NCI-H1105 treated with DMSO at 0.1 percent for 48 hours (cell line): ENCODE measurements at places on chromosomes 7 and 10.

DNA sequence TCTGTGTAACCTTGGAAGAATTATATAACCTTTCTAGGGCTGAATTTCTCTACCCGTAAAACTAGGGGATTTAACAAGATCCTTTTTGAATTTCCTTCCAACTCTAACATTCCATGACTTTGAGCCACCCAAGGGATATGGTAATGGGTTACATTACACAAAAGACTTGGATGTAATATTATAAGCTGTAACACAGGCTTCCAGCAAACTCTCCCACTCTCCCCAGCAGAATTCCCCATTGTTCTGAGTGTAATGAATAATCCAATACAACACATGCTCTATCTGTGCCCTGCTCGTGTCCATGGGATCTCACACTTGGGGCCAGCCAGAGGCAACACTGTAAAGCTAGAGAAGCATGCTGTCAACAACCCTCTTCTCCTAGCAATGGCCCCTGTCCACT, 790.6 kb upstream of the AUTS2 start:
- no peak for DNase-seq

DNA sequence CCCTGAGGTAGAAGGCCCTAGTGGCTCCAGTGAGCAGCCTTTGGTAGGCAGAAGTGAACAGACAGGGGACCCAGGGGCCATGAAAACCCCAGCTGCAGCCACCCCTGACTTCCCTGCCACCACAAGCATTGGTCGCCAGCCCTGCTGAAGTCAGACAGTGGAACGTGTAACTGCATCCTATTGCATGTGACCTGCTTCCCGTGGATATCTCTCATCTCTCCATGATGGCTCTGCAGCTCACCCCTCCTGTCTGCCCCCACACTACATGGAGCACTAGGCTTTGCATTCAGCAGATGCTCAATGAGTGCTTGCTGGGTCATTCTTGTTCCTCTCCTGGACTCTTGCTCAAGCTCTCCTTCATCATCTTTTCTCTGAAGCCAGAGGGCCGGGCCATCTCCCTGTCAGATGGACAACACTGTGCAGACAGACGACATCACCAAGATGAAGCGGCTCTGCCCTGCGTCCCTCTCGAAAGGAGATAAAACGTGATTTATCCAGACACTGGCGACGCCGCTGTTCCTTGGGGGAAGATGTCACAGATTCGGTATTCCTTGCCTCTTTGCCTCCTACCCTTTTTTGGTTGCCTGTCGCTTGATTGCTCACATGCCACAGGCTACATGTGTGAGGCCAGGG, 117.5 kb downstream of the SH3PXD2A start:
- no peak for DNase-seq

DNA sequence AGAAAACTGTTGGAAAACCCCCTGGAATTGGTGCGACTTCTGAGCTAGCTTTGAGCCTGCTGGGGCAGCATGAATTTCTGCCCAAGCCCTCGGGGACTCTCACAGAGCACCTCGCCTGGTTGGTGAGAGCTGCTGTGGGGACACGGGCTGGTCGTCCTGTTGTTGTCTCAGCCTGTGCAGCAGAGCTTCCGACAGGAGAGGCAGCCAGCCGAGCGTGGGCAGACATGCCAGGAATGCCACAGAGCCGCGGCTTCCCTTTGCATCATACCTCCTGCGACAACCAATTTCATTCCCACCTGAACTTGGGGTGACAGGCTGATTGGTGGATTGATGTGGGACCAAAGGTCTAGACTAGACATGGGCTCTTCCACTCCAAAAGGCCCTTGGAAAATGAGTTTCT, 60.2 kb upstream of the NRBF2 start:
- DNase-seq: no peak

- no peak for DNase-seq
Observed at GRCh38 chr7:110417611-110418010, 673.3 kb upstream of the LRRN3 start.

GRCh38 chr10:124180947-124181549, 87.7 kb upstream of the CHST15 start:
- DNase-seq: no peak

- DNase-seq: no peak
Observed at GRCh38 chr10:103732339-103733044, 122.9 kb downstream of the SH3PXD2A start.

DNA sequence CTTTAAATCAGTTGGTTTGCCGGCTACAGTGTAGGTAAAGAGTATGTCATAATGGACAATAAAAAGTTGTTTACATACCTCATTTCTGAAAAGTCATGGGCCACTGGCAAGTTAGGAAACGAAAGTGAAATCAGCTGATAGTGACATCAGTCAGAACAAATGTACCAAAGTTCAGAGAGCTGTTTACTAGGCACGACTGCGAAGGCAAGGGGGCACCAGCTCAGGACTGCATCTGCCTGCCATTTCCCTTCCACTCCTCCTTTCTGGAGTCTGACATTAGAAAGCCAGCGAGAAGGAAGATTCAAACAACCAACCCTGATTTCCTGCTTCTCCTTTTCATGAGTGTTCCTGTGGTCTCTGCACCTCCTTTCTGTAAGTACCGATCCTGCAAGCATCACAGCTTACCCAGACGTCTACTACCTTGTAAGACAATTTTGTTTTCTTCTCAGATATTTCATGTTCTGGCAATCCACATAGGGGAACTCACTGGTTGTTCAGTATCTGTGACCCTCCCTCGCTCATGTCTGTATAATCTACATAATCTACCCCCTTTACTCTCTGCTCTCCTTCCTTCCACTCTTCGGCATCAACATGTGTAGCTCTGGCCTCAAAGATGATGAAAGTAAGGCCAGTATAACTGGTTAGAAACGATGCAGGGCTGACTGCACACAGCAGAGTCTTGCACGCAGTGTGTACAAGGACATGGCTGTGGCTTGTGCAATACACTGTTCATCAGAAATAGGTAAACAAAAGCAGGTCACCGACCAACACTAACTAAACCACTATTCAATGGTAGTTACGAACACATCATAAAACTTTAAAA, at the start of gene TMEM140:
Gene TMEM140 (plus strand): TSS at position 174 of the 823 bp plus-strand sequence. CDS start 16,370 bp downstream, outside the sequence.
- DNase-seq: no peak

GRCh38 chr7:39650676-39651075, 27.3 kb downstream of the RALA start:
- no peak for DNase-seq

- DNase-seq: no peak
Observed at GRCh38 chr7:157782041-157782440, 445.2 kb downstream of the DNAJB6 start.

DNA sequence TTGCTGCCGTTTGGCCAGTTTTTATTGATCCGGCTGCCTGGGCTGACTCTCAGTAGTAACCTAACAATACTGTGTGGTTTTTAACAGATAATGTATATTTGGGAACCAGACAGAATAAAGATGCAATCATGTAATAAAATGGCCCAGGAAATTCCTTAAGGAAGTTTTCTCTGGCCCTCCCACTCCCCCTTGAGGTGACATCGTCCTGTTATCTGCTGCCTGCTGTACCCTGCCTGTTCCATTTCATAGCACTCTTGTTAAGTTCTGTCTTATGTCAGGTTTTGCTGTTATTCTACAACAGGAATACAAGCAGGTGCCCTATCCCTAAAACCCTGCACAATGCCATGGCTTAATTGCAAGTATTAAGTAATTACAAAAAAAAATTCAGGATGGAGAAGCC, 12.5 kb downstream of the ITGB8 start:
- DNase-seq: no peak

- DNase-seq: no peak
Observed at GRCh38 chr7:85882335-85882734, 695.5 kb upstream of the SEMA3D start.

GRCh38 chr10:132410056-132410778, 13.2 kb downstream of the PWWP2B start:
- no peak for DNase-seq

DNA sequence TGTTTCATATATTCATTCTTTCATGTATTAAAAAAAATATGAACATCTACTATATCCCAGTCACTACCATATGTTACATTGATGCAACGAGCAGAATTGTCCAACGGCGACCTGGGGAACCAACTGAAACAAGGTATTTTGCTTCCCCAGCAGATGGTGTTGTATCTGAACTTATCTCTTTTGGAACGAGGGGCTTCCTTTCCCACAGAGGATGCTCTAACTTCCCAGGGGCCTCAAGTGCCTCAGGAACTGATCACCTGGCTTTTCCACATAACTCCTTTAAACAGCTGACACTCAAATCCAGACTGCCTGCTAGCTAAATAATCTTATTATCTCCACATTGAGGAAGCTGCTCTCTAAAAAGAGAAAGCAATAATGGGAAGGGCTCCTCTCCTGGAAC, 259.3 kb downstream of the HTR7 start:
- no peak for DNase-seq
